ENCODE measurements at places on chromosomes 1 and 21.

DNA sequence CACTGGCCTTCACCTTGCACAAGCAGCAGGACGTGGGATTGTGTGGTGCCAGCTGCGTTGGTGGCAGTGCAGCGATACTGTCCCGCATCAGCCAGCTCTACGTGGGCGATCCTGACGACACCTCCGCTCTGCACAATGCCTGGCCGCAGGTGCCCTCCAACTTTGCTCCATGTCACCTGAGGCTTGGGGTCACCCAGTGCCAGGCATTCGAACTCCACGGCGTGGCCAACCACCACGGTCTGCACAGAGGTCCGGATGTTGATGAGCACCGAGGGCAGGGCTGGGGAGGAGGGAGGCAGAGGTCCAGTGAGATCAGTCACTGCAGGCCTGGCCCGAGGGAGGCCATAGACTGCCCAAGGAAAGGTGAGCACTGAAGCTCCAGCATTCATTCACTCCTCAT lies 22.6 kb downstream of the LDLRAD2 start:
- no peak for DNase-seq

DNA sequence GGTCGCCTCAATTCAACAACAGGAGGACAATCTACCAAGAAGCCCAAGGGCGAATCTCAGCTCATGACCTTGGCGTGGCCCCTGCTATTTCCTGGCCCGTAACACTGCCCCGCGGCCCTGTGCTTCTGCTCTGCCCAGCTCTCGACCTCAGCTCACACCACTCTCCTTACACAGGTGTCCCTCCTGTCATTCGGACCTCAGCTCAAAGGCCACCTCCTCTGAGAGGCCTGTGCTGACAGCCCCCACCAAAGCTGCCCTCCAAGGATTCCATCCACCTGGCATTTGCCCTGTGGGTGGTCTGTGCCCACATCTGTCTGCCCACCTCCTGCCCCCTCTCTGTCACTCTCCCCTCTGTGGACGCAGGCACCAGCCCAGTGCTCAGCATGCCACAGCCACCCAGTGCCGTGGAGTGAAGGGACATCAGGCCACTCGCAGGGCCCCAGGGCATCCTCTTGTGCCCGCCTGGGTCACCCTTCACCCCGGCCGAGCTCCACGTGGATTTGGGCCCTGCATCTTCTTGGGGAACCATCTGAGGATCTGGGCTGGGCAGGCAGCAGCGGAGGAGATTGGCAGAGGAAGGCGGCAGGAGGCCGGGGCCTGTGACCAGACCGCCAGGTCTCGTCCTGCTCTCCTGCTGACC lies 70.3 kb downstream of the DHRS3 start:
- DNase-seq, result no peak

DNA sequence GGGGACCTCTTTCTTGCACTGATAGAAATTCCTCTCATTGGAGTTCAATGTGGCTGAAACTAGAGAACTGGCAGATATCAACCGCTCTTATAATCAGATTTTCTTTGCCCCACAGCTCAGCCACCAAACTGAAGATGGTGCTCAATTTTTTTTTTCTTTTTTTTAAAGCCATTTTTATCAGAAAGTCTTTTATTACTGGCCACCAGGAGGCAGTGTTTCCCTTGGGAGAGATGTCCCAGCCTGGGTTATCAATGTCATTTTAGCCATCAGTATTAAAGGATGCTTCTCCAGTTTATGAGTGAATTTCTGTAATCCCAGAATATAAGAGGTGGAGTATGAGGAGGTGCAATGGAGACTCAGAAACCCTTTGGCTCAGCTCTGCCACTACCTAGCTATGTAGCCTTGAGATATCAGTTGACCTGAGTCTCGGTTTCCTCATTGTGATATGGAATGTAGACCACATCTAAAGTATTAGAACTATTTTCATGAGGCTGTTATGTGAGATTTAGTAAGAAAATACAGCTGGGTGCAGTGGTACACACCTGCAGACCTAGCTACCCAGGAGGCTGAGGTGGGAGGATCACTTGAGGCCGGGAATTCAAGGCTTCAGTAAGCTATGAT lies 27.6 kb downstream of the CD244 start:
- no peak for DNase-seq

GRCh38 chr1:207076181-207076955 lies 12.3 kb upstream of the C4BPB start:
- no peak for DNase-seq

GRCh38 chr1:85624361-85624760 lies 43.8 kb downstream of the CCN1 start:
- no peak for DNase-seq

- no peak for DNase-seq
Measured at GRCh38 chr1:14253676-14254075, 344.8 kb upstream of the KAZN start.

GRCh38 chr1:2143814-2144500 lies 50.6 kb downstream of the FAAP20 start:
- no peak for DNase-seq

- no peak for DNase-seq
Measured at GRCh38 chr1:107135463-107135862, 5.4 kb upstream of the NTNG1 start.

- DNase-seq, result no peak
Measured at GRCh38 chr1:229863651-229864545, 203.1 kb upstream of the GALNT2 start.

DNA sequence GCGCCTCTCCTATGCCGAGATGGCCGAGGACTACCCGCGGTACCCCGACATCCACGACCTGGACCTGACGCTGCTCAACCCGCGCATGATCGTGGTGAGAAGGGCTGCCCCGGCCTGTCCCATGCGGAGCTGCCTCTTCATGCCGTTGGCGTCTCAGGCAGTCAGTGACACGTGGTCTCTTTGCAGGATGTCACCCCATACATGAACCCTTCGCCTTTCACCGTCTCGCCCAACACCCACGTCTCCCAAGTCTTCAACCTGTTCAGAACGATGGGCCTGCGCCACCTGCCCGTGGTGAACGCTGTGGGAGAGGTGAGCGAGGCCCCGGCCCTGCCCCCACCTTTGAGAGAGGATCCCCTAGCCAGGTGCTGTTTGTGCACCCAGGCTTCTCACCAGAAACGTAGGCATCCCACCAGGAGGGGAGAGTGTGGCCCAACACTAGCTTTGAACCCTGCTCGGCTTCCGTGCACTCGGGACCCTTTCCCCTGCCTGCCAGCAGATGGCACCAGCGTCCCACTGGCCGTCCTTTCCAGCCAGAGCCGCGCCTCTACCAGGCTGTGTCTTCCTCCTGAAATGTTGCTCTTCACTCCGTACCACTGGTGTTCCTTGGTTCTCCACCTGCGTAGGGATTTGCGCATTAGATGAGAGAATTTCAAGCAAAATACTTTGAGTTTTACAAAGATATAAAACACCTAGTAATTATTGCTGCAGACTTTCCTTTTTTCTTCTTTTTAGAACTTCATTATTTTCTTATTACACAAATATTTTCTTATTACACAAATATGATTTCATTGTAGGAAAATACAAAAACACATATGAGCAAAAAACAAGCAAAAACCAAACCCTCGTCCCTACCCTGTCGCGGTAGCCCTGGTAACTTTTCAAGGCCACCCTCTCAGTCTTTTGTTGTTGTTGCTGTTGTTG lies 9.0 kb downstream of the NPPA start:
- peak; percentile 6 for DNase-seq

DNA sequence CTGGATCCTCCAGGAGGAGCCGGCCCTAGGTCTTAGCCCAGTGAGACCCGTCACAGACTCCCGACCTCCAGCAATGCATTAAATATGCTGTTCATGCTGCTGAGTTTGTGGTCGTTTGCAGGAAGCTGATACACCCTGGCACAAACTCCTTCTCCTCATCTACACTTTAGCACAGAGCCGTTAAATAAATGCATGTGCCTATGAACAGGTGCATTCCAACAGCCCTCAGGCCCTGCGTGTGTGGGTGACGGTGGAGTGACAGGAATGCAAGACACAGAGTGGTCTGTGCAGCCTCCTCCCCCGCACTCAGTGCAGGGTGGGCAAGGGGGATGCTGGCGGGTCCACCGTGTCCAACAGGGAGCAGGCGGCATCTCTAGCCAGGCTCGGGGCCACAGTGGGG lies 106.6 kb upstream of the TMPRSS2 start:
- DNase-seq, result no peak

- DNase-seq, result no peak
Measured at GRCh38 chr1:165153182-165153581, 203.3 kb downstream of the LMX1A start.

GRCh38 chr1:116540088-116540487 lies 30.7 kb downstream of the CD58 start:
- no peak for DNase-seq

GRCh38 chr1:193321242-193321840 lies 134.9 kb upstream of the B3GALT2 start:
- DNase-seq, result no peak

DNA sequence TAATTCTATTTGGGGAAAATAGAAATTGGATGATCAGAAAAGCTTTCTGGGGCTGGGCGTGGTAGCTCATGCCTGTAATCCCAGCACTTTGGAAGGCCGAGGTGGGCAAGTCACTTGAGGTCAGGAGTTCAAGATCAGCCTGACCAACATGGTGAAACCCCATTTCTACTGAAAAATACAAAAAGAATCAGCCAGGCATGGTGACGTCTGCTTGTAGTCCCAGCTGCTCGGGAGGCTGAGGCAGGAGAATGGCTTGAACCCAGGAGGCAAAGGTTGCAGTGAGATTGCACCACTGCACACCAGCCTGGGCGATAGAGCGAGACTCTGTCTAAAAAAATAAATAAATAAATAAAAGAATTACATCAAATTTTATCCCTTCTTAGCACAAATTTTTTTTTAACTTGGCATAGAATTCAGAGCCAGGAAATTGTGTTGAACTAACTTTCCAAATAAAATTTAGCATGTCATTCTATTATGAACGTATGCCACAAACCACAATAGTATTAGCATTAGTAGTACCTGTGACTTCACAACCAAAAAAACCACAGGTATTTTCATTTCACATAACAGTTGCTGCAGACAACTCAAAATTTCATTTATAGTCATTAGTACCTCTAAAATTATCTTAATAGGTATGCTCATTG lies 4.5 kb upstream of the ANKRD13C start:
- no peak for DNase-seq

- no peak for DNase-seq
Measured at GRCh38 chr1:222023025-222023424, 281.1 kb upstream of the DUSP10 start.

GRCh38 chr1:2532485-2533160 lies 2.6 kb upstream of the HES5 start:
- DNase-seq, result no peak

DNA sequence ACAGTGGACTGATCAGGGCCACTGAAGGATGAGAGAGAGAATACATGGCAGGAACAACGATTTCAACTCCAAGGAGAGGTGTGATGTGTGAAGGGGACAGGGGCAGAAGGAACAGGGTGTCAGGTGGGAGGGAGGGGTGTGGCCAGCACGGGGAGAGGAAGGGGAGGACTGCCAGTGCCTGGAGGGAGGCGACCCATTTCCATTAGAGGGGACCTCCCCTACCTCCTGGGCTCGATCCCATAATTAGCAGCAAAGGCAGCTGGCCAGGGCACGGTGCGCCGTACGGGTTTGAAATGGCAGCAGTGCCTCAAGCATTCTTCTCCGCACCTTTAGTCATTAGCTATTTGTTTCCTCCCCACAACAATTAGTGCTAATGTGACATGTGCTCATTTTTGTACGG lies 22.7 kb downstream of the CRYAA start:
- no peak for DNase-seq

DNA sequence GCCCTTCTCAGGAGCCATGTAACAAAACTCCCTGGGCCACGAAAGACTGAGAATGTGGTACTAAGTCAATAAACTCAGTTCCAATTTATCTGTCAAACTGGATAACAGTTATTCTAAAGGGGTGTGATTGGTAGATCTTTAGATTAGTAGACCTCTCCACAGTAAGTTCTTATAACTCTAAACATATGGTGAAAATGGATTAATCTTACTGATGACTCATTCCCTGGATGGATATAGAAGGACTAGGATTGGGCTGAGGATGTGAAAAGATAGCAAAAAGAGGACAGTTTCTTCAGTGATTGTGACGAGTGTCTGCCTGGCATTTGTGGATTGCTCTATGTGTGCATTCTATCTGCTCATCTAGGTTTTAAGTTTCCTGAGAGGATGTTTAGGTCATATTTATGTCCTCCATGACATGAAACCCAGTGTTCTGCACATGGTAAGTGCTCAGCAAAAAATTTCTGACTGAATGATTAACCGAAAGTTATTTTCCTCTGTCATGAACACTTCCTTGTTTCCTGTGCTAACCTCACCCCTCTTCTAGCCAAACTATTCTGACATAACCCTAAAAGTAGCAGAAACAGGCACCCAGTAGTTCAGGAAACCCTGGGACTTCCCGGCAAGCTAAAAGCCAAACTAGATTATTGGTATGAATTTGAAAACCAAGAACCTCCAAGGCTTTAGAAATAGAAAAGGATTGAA lies 397.5 kb upstream of the PLXNA2 start:
- DNase-seq, result no peak

DNA sequence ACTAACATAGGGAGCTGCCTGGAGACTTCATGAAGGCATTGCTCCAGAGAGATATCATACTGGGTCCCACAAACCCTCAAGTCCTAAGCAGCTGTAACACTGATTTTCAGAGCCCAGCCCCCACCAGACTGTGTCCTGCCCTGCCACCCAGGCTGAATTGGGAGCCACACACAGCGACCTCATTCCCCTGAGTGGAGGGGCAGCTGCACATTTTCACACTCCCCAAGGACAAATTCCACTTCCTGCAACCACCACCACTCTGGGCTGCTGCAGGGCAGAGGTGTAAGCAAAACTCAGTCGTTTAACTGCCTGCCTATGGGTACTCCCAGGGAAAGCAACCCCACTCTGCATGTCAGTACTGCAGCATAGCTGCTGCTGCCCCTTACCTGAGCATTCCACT lies 19.8 kb downstream of the DTL start:
- DNase-seq, result no peak

DNA sequence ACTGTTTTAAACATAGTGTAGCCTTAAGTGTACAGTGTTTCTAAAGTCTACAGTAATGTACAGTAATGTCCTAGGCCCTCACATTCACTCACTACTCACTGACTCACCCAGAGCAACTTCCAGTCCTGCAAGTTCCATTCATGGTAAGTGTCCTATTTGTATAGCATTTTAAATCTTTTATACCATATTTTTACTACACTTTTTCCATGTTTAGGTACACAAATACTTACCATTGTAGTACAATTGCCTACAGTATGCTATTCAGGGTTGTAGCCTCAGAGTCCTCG lies 3.6 kb upstream of the S100A10 start:
- DNase-seq, result no peak

Data from amniotic stem cell (primary cell).